ENCODE measurements at places on chromosomes 5 and 9.

DNA sequence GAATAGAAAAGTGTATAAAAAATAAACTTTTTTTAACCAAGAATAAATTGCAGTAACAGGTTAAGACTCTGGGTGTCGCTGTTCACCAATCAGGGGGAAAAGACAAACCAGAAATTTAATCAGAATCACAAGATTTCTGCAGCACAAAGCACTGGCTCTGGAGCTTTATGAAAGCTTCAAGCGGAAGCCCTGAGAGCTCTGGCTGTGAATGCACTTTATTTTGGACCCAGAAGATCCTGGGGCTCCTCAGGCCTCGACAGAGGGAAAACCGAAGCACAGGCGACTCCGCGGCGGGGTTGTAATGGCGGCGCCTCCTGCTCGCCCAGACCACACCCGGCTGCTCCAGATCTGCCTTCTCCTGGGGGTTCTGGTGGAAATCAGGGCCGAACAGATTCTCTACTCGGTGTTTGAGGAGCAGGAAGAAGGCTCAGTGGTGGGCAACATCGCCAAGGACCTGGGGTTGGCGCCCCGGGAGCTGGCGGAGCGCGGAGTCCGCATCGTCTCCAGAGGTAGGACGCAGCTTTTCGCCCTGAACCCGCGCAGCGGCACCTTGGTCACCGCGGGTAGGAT is at the start of gene PCDHGA4:
Gene PCDHGA4, plus strand, starts transcription at position 122 of the 570 bp plus-strand sequence. Its CDS starts 87 bp downstream, at position 209.
- no peak for DNase-seq

GRCh38 chr5:64532657-64533056 is 26.8 kb downstream of the RGS7BP start:
- no peak for DNase-seq

DNA sequence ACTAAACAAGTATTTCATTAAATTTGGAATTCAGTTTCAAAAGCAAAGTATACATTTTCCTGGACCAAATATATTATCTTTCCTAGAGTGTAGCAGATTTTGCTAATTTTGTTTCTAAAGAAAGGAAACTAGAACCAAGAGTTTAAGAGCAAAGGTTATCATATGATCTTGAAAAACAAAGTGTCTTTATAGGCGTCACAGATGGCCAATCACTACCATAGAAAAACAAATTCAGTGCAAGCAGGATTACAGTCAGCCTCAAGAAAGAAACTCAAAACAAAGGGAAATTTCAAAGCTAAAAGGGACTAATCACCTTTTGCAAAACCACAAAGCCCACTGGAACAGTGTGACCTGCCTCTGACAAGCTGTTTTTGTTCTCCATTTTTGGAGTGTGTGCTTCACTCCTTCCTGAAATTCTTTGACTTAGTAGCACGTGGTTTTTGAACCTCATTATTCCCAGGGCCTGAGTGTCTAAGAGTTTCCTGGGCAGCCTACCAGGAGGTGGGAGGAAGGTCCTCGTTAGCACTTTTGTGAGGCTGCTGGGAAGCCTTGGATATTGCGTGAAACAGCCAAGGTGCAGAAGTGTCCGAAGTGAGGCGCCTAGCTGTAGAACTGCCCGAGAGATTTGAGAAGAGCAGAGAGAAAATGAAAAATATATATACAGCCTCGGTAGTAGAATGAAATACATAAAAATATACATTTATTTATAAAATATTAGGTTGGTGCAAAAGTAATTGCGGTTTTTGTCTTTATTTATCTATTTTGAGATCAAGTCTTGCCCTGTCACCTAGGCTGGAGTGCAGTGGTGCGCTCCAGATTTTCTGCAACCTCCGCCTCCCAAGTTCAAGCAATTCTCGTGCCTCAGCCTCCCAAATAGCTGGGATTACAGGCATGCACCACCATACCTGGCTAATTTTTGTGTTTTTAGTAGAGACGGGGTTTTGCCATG is 246.1 kb downstream of the MARCHF11 start:
- DNase-seq, result no peak

- peak; percentile 36 for DNase-seq
Observed at GRCh38 chr5:169650701-169651331, 13.7 kb downstream of the DOCK2 start.

- DNase-seq, result no peak
Observed at GRCh38 chr5:176877793-176878331, 21.3 kb downstream of the HK3 start.

DNA sequence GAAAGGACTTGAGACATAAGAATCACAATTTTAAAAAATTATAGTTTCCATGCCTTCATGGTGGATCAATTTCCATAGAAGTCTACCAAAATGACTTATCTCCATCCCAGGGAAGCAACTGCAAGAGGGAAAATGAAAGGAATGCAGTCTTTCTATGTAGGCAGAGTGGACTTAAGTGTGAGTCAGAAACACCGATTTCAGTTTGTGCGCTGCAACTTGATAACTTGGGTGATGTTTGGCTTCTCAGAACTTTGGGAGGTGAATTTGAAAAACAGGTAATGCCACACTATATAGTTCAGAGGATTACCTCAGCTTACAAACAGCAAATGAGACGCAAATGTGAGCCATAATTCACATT is 708 bp upstream of the CSNK1G3 start:
- no peak for DNase-seq

GRCh38 chr9:88737031-88737430 is 202.1 kb downstream of the NXNL2 start:
- DNase-seq, result no peak

DNA sequence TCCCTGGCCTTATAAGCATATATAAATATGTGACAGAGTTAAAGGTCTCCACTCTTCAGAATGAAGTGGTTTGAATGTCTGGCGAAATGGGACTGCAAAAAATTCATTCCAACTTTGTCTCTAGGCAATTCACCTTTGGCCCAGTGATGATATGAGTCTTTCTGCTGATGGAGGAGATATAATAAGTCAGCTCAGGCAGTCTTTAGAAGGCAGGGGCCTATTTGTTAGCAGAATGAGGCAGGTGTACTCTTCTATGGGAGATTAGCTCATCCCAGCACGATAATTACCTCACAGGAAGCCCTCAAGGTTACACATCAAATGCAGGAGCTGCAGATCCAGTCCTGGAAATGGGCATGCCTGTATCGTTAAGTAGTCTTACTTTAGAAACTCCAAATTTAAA is 300.5 kb downstream of the NR2F1-AS1 start:
- DNase-seq, result no peak

DNA sequence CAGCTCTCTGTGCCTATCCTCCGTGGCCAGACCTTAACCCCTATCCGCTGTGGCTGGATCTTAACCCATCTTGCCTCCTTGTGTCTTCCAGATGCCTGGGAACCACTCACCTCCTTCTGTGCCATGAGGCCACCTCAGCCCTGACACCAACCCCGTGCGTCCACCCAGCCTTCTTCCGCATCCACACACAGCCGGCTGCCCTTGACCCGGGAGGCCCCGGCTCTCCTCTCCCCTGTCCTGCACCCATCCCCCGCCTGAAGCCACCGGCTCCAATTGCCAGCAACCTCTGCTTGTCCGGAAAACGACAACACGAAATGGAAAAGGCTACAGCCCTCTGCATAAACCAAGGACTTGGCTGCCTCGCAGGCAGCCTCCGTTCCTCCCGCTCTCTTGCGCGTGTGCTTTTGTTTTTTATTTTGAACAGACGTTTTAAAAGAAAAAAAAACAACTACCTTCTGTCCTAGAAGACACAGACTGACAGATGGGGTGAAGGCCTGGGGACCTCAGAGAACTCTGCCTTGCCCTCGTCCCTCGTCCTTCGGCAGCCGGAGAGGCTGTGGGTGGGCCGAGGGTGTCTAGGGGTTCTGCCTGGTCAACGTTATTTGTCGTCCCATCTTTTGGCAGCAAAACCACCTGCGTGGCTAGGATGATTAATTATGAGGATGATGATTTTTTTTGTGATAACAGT is 32.5 kb upstream of the HMCN2 start:
- DNase-seq, result no peak

DNA sequence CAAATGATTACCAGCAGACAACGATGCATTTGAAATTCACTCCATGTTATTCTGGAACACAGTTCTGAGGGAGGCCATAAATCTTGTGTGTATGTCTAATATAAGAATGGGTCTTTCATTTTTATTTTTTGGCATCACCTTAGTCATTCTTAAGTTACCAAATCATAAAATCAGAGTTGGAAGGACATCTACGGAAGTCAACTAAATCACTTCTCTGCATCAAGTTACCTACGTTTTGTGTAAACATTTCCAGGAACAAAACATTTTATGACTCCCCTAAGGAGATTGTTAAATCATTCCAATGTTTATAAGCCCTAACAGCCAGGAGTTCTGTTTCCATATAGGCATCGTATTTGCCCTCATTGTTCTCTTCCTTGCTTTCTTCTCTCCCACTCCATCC is 378.2 kb downstream of the FAM170A start:
- DNase-seq, result no peak

GRCh38 chr5:166102947-166103346 is 2188.5 kb upstream of the WWC1 start:
- DNase-seq, result no peak

DNA sequence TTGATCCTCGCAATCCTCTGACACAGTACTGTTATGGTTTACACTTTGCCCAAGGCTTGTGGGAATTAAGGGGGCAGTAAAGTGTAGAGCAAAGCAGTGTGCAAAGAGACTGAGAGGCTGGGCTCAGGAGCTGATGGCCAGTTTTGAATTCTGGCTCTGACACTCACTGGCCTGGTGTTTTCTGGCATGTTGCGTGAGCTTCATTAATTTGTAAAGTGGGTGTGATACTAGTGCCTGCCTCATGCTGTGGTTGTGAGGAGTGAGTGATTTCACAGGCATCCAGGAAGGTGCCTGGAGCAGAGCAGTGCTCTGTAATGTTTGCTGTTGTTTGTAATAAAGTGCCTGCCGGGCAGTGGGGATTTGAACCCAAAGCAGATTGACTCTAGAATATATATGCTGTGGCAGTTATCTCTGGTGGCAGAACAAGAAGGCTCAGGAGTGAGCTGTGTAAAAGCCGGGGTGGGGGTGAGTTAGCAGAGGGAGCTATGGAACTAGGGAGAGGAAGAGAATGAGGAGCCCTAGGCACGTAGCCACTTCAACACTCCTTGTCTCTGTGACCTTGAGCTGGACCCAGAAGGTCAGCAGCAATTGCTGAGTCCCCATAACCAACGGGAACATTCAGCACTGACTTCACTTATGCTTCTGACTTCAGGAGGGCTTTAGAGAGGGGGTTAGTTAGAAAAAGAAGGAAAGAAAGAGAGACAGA is 108.5 kb downstream of the DOCK2 start:
- DNase-seq, result no peak

DNA sequence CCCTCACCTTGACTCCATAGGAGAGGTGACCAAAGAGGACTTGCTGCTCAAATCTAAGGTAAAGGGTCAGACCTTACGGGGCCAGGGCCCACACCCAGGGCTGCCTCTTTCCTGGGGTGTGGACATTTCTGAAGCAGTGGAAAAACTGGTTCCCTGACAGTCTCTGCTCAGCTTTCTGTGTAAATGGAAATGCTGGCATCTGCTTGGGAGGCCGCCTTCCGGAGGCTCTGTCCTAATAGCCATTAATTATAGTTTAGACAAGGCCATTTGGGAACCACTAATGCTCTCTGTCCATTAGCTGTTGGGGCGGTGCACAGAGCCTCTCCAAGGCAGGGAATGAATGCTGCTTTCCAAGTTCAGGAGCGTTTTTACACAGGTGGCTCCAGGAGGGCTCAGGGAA is 17.3 kb downstream of the USP20 start:
- no peak for DNase-seq

- no peak for DNase-seq
Observed at GRCh38 chr5:96031811-96032261, 70.2 kb upstream of the ELL2 start.

DNA sequence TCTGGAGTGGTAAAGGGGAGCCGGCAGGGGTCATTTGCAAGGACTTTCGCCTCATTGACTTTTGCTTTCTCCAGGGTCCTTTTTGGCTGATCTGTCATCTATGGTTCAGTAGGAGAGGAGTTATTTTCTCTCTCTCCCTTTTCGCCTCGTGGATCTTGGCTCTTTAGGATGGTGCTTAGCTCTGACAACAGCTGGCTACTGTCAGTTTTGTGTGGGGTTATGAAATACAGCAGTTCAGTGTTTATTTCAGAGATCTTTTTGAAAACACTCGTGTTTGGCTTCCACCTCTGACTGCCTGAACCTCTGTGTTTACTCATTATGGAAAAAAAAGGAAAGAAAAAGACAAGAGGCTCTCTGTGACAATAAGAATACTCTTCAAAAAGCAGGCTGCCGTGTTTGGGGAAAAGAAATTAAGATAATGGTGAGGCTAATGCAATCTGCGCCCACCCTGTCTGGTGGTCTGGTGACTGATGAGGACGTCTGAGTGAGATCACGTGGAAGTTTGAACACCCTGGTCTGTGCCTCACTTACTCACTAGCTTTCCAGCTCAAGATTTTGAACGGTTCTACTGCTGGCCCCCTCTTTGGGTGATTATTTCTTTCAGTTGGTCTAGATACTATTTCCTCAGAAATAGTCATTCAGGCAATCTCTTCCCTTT is 567.7 kb downstream of the CAAP1 start:
- no peak for DNase-seq

GRCh38 chr5:39558541-39558940 is 133.8 kb upstream of the DAB2 start:
- DNase-seq, result no peak

- no peak for DNase-seq
Observed at GRCh38 chr5:60826653-60827052, 17.4 kb downstream of the ELOVL7 start.

GRCh38 chr9:83307066-83307724 is 231.0 kb downstream of the FRMD3 start:
- DNase-seq, result no peak

- DNase-seq, result no peak
Observed at GRCh38 chr5:178465228-178465860, 124.8 kb downstream of the COL23A1 start.

- DNase-seq, result no peak
Observed at GRCh38 chr5:6543830-6544560, 88.8 kb downstream of the NSUN2 start.

DNA sequence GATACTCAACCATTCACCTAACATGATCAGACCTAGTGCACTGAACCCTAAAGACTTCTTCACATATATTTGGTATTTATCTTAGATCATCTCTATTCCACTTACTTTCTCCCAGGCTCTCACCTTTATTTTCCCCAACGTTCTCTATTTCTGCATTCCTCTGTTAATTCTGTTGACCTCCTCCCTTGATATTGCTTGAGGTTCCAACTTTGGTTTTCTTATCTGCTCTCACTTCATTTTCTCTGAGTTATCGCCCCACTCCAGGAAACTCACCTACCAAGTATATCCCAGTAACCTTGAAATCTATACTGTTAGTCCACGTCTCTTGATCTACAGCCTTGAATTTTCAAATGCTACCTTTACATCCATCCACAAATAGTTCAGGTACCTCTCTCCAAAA is 9.2 kb downstream of the NADK2 start:
- no peak for DNase-seq

- no peak for DNase-seq
Observed at GRCh38 chr9:136977223-136977622, at the start of gene PTGDS. TSS of gene PTGDS (plus strand) at chr9:136977504. CDS start at chr9:136977579, 75 bp downstream.

DNA sequence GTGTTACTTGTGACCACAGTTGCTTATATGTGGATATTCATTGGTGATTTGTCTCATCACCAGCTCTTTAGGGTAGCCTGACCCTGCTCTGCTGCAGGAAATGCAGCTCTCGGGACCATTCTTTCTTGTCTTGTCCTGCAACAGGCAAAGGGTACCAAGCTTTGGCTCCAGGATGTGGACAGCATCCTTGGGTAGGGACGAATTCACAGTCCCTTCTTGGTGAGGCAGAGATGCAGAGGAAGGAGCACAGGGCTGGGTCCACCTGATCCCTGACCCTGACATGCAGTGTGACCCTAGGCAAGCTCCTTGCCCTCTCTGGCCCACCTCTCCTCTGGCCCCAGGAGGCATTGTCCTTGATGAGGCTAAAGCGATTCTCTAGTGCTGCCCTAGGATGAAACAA is 37.0 kb upstream of the SYNPO start:
- DNase-seq, result no peak

Data from stimulated activated CD4-positive, alpha-beta T cell treated with anti-CD3 and anti-CD28 coated beads, Interleukin-15, amount 100 ng/mL, for 24 hours (primary cell).